ENCODE measurements at places on chromosomes 1 and 21. TPM values are rescaled to one million over a fixed set of nuclear protein-coding genes. Genes with fewer than 3 reads are reported as not detected.
A peak's percentile ranks its signal among the peaks of the same experiment; 100 is the strongest.

PADI2 gene
- 0.18 TPM for total RNA-seq

SMYD2 gene
- total RNA-seq = 21.7 TPM

- no peaks in the 10 kb centered on the region for H3K36me3 ChIP-seq
- no peak overlapping the region for H3K4me3 ChIP-seq
- DNase-seq = no peak
- no peaks in the 10 kb centered on the region for H3K27me3 ChIP-seq
- no peak overlapping the region for H3K27ac ChIP-seq
- H3K4me1 ChIP-seq = no peaks in the 10 kb centered on the region
These were observed 109.5 kb upstream of the GRIK3 start for GRCh38 chr1:37143800-37144199.

DNA sequence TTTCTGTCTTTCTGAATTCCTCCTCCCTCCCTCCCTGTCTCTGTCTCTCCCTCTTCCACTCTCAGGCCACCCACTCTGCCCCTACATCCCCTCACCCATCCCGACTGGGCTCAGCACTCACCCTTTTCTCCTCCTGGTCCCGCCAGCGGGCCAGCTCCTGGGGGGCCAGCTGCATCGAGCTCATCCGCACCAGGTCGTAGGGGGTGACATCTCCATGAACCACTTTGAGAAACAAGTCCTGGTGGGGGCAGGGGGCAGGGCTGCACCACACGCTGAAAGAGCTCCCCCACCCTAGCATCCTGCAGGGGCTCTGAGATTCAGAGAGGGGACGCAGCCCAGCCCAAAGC, 17.8 kb downstream of the SPOCD1 start:
- H3K36me3 ChIP-seq = no peaks in the 10 kb centered on the region
- no peak for DNase-seq
- no peak overlapping the region for H3K27ac ChIP-seq
- no peaks in the 10 kb centered on the region for H3K4me1 ChIP-seq
- no peak overlapping the region for H3K4me3 ChIP-seq
- H3K27me3 ChIP-seq = no peaks in the 10 kb centered on the region

GRCh38 chr1:110136911-110137310, 13.4 kb upstream of the SLC6A17 start:
- H3K36me3 ChIP-seq = no peaks in the 10 kb centered on the region
- H3K4me1 ChIP-seq = no peaks in the 10 kb centered on the region
- no peak overlapping the region for H3K27ac ChIP-seq
- DNase-seq = no peak
- H3K27me3 ChIP-seq = no peaks in the 10 kb centered on the region

ATAD3C gene
- 1.1 TPM for total RNA-seq

DNA sequence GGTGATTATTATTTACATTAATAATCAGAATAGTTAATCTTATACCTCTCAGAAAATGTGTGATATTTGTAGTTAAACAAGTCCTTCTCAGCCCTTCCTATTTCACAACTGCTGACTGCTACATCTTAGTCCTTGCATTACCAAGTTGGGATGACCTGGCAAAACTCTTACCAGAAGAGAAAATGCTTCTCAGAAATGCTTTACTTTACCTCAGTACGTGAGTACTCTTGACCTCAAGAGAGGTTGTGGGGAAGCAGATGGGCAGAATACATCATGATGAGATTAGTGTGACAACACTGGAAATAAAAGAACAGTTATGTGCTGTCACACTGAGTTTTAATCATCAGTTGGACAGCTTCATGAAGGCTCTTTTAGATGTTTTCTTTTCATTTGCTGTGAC, 16.2 kb downstream of the CFAP126 start:
- H3K27ac ChIP-seq = no peak overlapping the region
- no peaks in the 10 kb centered on the region for H3K4me1 ChIP-seq
- H3K36me3 ChIP-seq = no peaks in the 10 kb centered on the region
- no peak for DNase-seq
- H3K4me3 ChIP-seq = no peak overlapping the region

GRCh38 chr1:32746130-32746529, 43.6 kb upstream of the SYNC start:
- H3K27me3 ChIP-seq = peaks cover 5% of the 10 kb centered on the region
- H3K4me3 ChIP-seq = no peak overlapping the region
- no peak overlapping the region for H3K27ac ChIP-seq
- H3K4me1 ChIP-seq = no peaks in the 10 kb centered on the region
- H3K36me3 ChIP-seq = no peaks in the 10 kb centered on the region
- no peak for DNase-seq

DNA sequence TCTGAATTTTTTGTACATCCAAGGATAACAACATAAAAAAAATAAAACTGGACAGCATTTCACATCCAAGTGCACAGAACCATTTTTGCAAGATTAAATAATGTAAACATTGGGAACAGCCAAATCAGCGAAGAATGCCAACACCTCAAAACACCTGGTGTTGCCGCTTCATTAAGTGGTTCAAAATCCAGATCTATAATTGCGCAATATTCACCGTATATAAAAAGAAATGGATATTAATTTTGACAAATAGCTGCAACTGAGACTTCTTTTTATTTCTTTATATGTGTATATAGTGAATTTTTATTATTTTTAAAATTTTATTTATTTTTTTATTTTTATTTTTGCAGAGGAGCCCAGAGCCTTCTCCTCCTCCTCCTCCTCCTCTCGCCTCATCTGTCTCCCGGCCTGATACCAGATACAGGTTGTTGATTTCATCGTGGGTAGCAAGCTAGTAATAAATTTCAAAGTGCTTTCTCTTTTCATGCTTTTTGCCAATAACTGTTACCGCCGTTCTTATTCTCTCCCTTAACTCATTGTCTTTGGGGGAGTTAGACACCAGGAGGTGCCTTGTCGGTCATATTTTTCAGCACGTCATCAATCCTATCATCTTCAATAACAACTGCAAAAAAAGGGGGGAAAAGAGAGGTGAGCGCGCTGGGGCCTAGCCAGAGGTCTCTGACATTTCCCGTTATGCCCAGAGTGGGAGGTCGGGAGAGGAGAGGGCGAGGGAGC, 2.7 kb downstream of the CAMK2N1 start:
- no peaks in the 10 kb centered on the region for H3K36me3 ChIP-seq
- H3K4me1 ChIP-seq = no peaks in the 10 kb centered on the region
- DNase-seq = no peak
- no peak overlapping the region for H3K27ac ChIP-seq
- H3K27me3 ChIP-seq = peaks cover 21% of the 10 kb centered on the region
- H3K4me3 ChIP-seq = no peak overlapping the region

DNA sequence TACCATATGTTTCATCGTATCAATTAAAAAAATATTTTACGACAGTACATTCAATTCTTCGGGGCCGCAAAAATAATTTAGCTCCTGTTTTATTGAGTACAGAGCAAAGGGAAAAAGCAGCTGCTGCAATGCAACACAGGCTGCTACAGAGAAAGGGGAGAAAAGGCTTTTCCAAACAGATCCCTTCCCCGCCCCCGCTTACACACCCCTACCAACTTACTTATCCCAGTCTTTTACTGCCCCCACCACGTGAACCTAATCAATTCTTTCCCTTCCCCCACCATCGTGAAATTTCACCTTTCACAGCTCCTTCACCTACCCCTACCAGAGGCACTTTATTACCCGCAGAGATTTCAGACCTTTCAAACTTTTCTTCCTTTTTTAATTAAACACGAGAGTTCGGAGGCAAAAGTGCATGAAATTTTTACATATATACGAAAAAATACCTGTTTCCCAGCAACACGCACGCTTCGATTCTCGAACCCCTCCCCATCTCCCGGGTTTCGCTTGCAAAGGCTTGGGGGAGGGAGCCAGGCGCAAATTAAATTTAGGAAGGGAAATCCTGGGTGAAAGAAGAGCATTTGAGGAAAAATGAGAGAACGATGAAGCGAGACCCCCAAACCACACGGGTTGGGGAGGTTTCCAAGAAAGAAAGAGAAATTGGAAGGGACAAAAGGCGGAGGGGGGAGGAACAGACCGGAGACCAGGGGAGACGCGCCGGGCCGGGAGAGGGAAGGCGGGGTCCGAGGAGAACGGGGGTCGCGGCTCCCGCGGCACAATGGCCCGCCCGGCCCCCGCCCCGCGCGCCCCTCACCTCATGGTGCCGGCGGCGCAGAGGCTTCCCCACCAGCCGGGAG, 823 bp downstream of the ENAH start:
- DNase-seq = no peak
- H3K36me3 ChIP-seq = no peaks in the 10 kb centered on the region
- peaks cover 3% of the 10 kb centered on the region for H3K4me1 ChIP-seq
- H3K4me3 ChIP-seq = peak overlapping the region; percentile 35
- H3K27me3 ChIP-seq = peaks cover 6% of the 10 kb centered on the region
- no peak overlapping the region for H3K27ac ChIP-seq

DNA sequence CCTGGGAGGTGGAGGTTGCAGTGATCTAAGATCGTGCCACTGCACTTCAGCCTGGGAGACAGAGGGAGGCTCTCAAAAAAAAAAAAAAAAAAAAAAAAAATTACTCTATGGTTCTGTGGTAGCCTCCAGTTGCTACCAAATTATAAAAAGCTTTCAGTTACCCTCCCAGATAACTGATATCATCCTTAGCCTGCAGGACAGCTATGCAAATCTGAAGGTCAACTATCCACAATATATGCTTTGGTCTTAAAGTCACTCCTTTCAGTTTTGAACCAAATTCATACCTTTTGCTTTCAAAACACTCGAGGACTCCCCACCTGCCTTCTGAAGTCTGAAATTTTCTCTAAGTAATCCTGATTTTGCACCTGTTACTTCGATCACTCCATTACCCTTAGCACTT, 3.1 kb downstream of the MIXL1 start:
- H3K4me3 ChIP-seq = no peak overlapping the region
- no peak overlapping the region for H3K27ac ChIP-seq
- H3K36me3 ChIP-seq = no peaks in the 10 kb centered on the region
- no peaks in the 10 kb centered on the region for H3K4me1 ChIP-seq

DNA sequence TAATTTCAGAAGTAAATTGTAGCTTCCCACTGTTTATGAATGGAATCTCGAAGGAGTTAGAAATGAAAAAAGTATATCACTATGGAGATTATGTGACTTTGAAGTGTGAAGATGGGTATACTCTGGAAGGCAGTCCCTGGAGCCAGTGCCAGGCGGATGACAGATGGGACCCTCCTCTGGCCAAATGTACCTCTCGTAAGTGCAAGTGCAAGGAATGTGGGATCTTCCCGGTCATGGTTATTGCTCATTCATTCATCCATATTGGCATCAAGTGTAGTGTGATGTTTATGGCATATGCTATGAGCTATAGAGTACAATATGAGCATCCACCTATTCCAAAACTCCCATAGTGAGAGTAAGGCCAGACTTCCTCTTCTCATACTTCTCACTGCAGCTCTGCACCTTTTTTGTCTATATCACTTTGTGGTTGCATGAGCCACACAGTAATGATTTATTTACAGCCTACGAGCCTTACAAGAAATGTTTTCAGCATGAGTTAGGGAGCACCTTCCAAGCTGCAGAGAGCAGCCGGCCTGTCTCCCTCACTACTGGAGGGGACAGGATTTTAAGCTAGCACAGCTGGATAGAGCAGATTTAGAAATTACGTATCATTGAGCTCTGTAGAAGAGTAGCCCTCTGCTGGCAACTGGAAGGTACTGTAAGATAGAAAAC, 24.9 kb upstream of the CR1L start:
- no peak for DNase-seq
- H3K4me3 ChIP-seq = no peak overlapping the region
- no peaks in the 10 kb centered on the region for H3K36me3 ChIP-seq
- H3K27ac ChIP-seq = no peak overlapping the region
- no peaks in the 10 kb centered on the region for H3K27me3 ChIP-seq
- H3K4me1 ChIP-seq = no peaks in the 10 kb centered on the region

DNA sequence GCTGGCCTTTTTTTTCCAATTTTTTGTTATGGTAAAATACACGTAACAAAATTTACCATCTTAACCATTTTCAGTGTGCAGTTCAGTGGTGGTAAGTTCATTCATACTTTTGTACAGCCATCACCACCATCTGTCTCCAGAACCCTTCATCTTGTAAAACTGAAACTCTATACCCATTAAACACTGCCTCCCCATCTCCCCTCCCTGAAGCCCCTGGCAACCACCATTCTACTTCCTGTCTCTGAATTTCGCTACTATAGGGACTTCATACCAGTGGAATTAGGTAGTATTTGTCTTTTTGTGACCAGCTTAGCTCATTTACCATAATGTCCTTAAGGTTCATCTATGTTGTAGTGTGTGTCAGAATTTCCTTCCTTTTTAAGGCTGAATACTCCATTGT, 8.7 kb downstream of the PKNOX1 start:
- no peak overlapping the region for H3K4me3 ChIP-seq
- DNase-seq = no peak
- peaks cover 31% of the 10 kb centered on the region for H3K4me1 ChIP-seq
- no peak overlapping the region for H3K27ac ChIP-seq
- H3K27me3 ChIP-seq = no peaks in the 10 kb centered on the region

DNA sequence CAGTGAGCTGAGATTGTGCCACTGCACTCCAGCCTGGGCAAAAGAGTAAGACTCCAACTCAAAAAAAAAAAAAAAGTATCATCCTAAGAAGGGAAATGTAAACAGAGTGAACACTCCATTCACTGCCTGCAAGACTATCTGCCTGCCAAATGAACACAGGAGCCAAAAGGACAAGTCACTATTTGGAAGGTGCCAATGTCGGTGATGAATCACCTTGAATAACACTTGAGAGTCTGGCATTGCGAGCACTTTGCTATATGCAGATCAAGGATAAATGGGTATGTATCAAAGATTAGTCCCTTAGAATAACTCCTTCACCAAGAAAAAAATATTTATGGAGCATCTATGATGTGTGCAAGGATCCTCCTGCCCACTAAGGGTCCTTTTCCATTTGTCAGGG, 6.6 kb downstream of the UBR4 start:
- H3K27ac ChIP-seq = no peak overlapping the region
- H3K4me1 ChIP-seq = peaks cover 13% of the 10 kb centered on the region
- no peaks in the 10 kb centered on the region for H3K27me3 ChIP-seq
- DNase-seq = no peak
- peaks cover 12% of the 10 kb centered on the region for H3K36me3 ChIP-seq

- H3K36me3 ChIP-seq = no peaks in the 10 kb centered on the region
- H3K4me1 ChIP-seq = no peaks in the 10 kb centered on the region
- H3K27me3 ChIP-seq = no peaks in the 10 kb centered on the region
- DNase-seq = no peak
- H3K4me3 ChIP-seq = no peak overlapping the region
These were observed 116.3 kb upstream of the CACYBP start for GRCh38 chr1:174883409-174883808.

GRCh38 chr1:22618056-22618455, 18.4 kb upstream of the C1QA start:
- no peaks in the 10 kb centered on the region for H3K27me3 ChIP-seq
- H3K36me3 ChIP-seq = no peaks in the 10 kb centered on the region
- no peak for DNase-seq
- H3K4me1 ChIP-seq = no peaks in the 10 kb centered on the region

- DNase-seq = no peak
- H3K4me1 ChIP-seq = no peaks in the 10 kb centered on the region
- no peak overlapping the region for H3K27ac ChIP-seq
- H3K36me3 ChIP-seq = no peaks in the 10 kb centered on the region
- H3K4me3 ChIP-seq = no peak overlapping the region
These were observed 7.9 kb upstream of the TNNT2 start for GRCh38 chr1:201385299-201385891.

DNA sequence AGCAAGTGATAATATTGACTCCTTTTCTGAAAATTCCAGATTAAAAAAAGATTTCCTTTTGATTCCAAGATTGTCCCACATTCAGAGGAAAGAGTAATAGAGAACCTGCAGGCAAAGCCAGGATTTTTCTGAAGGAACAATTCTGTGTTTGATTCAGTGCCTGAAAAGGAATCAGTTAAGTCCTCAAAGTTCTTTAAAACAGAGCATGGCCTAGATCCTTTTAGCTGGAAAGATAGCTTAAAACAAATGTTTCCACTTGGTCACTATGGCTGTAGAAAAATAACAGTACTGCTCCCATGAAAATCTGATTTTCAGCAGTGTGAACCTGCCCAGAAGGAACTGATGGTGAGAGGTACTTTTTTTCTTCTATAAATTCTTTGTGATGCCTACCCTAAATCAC, 41.8 kb downstream of the HS2ST1 start:
- no peak overlapping the region for H3K27ac ChIP-seq
- no peak overlapping the region for H3K4me3 ChIP-seq
- no peak for DNase-seq
- H3K36me3 ChIP-seq = no peaks in the 10 kb centered on the region
- no peaks in the 10 kb centered on the region for H3K27me3 ChIP-seq

Data from GM12878 (cell line).